ENCODE measurements at places on chromosomes 3 and 15. TPM values are rescaled to one million over a fixed set of nuclear protein-coding genes. Genes with fewer than 3 reads are reported as not detected.

CCR9 gene
- not detected for total RNA-seq

LRTM1 gene
- not detected for total RNA-seq

THPO gene
- 0.15 TPM for total RNA-seq

PPP1R14D gene
- total RNA-seq = not detected

LINGO1 gene
- total RNA-seq = not detected

CPNE4 gene
- total RNA-seq = not detected

TICRR gene
- total RNA-seq = 0.33 TPM

ATR gene
- total RNA-seq = 19.4 TPM

SUSD5 gene
- 2.5 TPM for total RNA-seq

DPPA2 gene
- not detected for total RNA-seq

IDH2 gene
- total RNA-seq = 48.8 TPM

GAP43 gene
- 0.33 TPM for total RNA-seq

NR1I2 gene
- total RNA-seq = not detected

CLSTN2 gene
- total RNA-seq = 0.29 TPM

NR2E3 gene
- not detected for total RNA-seq

GATM gene
- total RNA-seq = 0.44 TPM

DNAJA4 gene
- total RNA-seq = 3.6 TPM

SLMAP gene
- 51.2 TPM for total RNA-seq

TRANK1 gene
- total RNA-seq = 12.1 TPM

CCDC39 gene
- total RNA-seq = 0.17 TPM

PRSS50 gene
- total RNA-seq = not detected

LTF gene
- total RNA-seq = not detected

RYR3 gene
- total RNA-seq = not detected

INO80 gene
- 27.1 TPM for total RNA-seq

SMAD6 gene
- total RNA-seq = 16.6 TPM

LARP6 gene
- total RNA-seq = 69.6 TPM

ZNF148 gene
- total RNA-seq = 38.9 TPM

EEF1AKMT4 gene
- total RNA-seq = 2.0 TPM

ECE2 gene
- total RNA-seq = under 0.01 TPM

GUCA1C gene
- total RNA-seq = not detected

PLAAT1 gene
- total RNA-seq = not detected

PCOLCE2 gene
- 98.7 TPM for total RNA-seq

GOLGA8J gene
- total RNA-seq = not detected

YEATS2 gene
- 44.2 TPM for total RNA-seq

MYL3 gene
- total RNA-seq = not detected

NMB gene
- 3.6 TPM for total RNA-seq

SAMMSON gene
- total RNA-seq = not detected

CCR4 gene
- total RNA-seq = not detected

AHSG gene
- not detected for total RNA-seq

HTD2 gene
- total RNA-seq = 11.2 TPM

FMN1 gene
- total RNA-seq = 23.3 TPM

DVL3 gene
- 29.1 TPM for total RNA-seq

STRIT1 gene
- total RNA-seq = not detected

TEX55 gene
- not detected for total RNA-seq

MYLK gene
- total RNA-seq = 325 TPM

EIF1B gene
- total RNA-seq = 12.9 TPM

SLC25A36 gene
- total RNA-seq = 71.3 TPM

FAM107A gene
- total RNA-seq = under 0.01 TPM

GP5 gene
- total RNA-seq = 0.17 TPM

ZNF620 gene
- 1.0 TPM for total RNA-seq

STIMATE gene
- 9.9 TPM for total RNA-seq

FGF12 gene
- not detected for total RNA-seq
